ENCODE measurements at places on chromosomes 16 and 17. TPM values are rescaled to one million over a fixed set of nuclear protein-coding genes. Genes with fewer than 3 reads are reported as not detected.

GRCh38 chr16:17518441-17518840, 47.7 kb upstream of the XYLT1 start:
- DNase-seq, result no peak
- H3K27me3 ChIP-seq, result no peaks in the 10 kb centered on the region
- no peaks in the 10 kb centered on the region for H3K4me1 ChIP-seq
- H3K36me3 ChIP-seq, result no peaks in the 10 kb centered on the region

- H3K27me3 ChIP-seq, result no peaks in the 10 kb centered on the region
- no peaks in the 10 kb centered on the region for H3K36me3 ChIP-seq
- DNase-seq, result no peak
- H3K4me3 ChIP-seq, result no peak overlapping the region
These were observed 53.8 kb downstream of the PECAM1 start for GRCh38 chr17:64336760-64337413.

GRCh38 chr17:73396431-73397277, 84.9 kb upstream of the CDC42EP4 start:
- H3K27me3 ChIP-seq, result no peaks in the 10 kb centered on the region
- no peak overlapping the region for H3K27ac ChIP-seq
- H3K4me1 ChIP-seq, result no peaks in the 10 kb centered on the region
- H3K36me3 ChIP-seq, result no peaks in the 10 kb centered on the region

DNA sequence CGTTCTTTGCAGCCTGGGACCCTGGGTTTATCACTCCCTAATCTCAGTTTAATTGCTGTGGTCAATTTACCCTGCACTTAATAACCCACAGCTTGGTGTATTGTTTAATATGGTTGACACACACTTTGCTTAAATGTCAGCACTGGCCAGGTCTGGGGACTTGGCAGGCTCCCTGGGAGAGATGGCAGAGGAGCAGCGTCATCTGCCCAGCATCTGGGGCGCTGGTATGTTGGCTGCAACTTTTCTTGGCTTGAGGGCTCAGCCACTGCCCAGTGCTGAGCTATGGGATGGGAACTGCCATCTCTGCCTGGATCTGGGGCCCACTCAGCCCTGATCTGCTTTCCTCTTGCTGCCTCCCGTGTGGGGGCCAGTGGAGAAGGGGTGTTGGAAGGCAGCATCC, 115.7 kb upstream of the IRX3 start:
- DNase-seq, result no peak
- H3K36me3 ChIP-seq, result no peaks in the 10 kb centered on the region
- H3K4me3 ChIP-seq, result no peak overlapping the region
- H3K27ac ChIP-seq, result no peak overlapping the region

KRT16 gene
- 2.6 TPM for total RNA-seq

DNA sequence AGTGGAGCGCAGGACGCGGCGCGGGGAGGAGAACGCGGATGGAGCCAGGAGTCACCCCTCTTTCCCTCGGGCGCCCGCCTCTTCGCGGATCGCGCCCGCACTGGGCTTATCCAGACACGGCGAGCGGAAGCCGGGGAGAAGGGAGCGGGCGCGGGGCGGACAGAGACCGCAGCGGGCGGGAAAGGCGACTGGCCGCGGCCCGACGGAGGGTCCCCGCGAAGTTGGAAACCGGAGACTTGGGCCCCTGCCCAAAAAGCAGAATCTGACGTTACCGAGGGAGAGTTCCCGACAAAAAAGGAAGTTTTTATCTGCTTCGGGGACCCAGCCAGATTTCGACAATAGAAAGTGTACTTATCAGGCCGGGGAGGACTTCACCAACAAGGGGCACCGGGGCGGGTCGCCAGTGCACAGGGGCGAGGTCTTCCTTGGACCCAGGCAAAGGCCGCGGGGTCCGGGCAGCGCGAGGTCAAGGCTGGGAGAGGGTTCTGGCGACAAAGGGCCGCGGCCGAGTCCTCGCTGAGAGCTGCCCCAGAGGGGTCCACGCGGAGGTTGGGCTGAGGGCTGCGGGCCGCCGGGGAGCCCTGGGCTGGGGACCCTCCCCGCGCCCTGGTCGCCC, 519 bp downstream of the ST6GALNAC2 start:
- peaks cover 5% of the 10 kb centered on the region for H3K27me3 ChIP-seq
- peak overlapping the region; percentile 88 for H3K27ac ChIP-seq
- DNase-seq, result no peak
- peaks cover 7% of the 10 kb centered on the region for H3K4me1 ChIP-seq
- H3K36me3 ChIP-seq, result no peaks in the 10 kb centered on the region

TEX14 gene
- total RNA-seq, result 0.33 TPM

CCDC144A gene
- 20.6 TPM for total RNA-seq

- no peaks in the 10 kb centered on the region for H3K27me3 ChIP-seq
- H3K36me3 ChIP-seq, result no peaks in the 10 kb centered on the region
- no peaks in the 10 kb centered on the region for H3K4me1 ChIP-seq
- H3K27ac ChIP-seq, result peak overlapping the region; percentile 97
These were observed 589 bp downstream of the CLCN7 start for GRCh38 chr16:1474082-1474795.

RPRML gene
- total RNA-seq, result 0.66 TPM

DNA sequence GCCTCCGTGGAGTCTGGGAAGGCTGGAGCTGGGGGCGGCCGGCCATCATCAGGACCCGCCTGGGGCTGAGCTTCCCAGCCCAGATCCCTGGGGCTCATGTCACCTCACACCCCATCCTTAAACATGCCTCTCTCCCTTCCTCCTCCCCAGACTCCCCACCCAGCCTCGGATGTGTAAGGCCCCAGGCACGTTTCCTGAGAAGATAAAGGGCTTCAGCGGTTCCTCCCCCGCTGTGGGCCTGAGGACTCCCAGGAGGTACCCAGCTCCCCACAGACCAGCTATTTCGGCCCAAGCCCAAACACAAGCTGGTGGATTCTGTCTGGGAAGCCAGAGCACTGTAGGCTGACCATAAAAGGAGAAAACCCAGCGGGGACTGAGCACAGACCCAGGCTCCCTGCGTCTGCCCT, 49.2 kb downstream of the MYH11 start:
- no peak overlapping the region for H3K4me3 ChIP-seq
- H3K27me3 ChIP-seq, result no peaks in the 10 kb centered on the region
- H3K4me1 ChIP-seq, result peaks cover 4% of the 10 kb centered on the region

DNA sequence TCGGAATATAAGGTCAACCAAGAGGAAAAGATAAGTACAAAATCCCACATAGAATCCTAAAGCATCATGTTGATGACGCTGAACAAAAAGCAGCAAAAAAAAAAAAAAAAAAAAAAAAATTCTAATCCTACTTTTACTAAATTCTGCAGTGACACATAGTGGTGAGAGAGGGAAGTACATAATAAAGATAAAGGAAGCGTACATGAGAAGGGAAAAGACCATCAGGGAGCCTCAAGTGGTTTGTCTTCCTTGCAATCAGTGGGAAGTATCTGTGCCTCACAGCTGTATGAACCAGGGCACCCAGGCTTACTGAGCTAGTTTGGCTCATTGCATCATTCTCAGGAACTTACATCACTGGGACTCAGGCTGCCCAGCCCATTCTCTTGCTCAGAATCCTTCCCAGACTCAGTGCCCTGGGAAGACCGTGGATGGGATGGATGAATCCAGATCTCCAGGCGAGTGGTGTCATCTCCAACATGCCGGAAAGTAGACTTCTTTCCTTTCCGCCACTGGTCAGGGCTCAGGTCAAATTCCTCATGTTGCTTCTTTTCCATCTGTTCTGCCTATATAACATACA, 21.2 kb downstream of the SMG6 start:
- DNase-seq, result no peak
- no peak overlapping the region for H3K27ac ChIP-seq

GRCh38 chr17:64060331-64060730, 39.9 kb upstream of the ICAM2 start:
- no peak overlapping the region for H3K4me3 ChIP-seq
- no peaks in the 10 kb centered on the region for H3K4me1 ChIP-seq
- H3K27me3 ChIP-seq, result no peaks in the 10 kb centered on the region
- no peak overlapping the region for H3K27ac ChIP-seq
- no peaks in the 10 kb centered on the region for H3K36me3 ChIP-seq

GRCh38 chr17:77726549-77727006, 231.9 kb upstream of the TNRC6C start:
- H3K4me1 ChIP-seq, result no peaks in the 10 kb centered on the region
- H3K27me3 ChIP-seq, result no peaks in the 10 kb centered on the region
- no peaks in the 10 kb centered on the region for H3K36me3 ChIP-seq
- no peak overlapping the region for H3K4me3 ChIP-seq

Measured in breast epithelium (tissue), 4 donors.